ENCODE measurements at places on chromosomes 2 and 18. TPM values are rescaled to one million over a fixed set of nuclear protein-coding genes. Genes with fewer than 3 reads are reported as not detected.

DNA sequence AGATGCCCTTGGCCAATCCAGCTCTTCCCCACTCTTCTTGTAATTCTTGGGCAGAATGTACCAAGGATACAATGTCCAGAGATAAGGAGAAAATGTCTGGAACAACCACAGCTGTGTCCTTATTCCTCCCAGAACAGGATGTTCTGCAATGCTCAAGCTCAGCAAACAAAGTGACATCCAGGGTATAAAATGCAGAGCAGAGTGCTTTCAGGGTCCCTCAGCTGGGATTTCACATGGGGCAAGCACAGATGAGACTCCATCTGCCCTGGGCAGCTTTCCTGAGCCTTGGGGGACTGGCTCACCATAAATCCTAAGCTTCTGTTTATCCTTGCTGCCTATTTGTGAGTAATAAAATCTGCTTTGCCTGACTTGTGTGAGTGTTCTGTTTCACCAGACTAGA is 127.4 kb downstream of the VAPA start:
- DNase-seq: no peak

- no peak for DNase-seq
Observed at GRCh38 chr2:122062506-122062905, 307.1 kb downstream of the TSN start.

DNA sequence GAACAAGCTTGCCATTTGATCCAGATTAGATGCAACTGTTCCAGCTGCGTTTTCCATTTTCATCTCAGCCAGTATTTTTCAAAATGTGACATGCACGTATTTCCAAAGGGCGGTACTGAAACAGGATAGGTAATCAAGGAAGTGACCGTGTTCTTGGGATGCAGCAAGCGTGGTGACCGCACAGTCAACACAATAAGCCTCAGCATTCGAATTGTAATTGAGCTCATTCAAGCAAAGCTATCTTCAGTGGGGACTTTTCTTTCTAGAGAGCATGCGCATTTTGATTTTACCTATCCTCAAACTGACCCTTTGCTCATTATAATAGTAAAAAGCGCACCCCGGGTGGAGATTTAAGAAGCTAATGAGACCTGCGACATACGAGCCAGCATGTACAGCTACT is 3.4 kb upstream of the ALPP start:
- DNase-seq: no peak

- peak; percentile 99 for DNase-seq
Observed at GRCh38 chr2:224585211-224586088, at the start of gene CUL3. Gene CUL3 (minus strand): TSS chr2:224585363. CDS start chr2:224585009, 354 bp downstream.

PAIP2B gene
- polyA plus RNA-seq: 4.0 TPM

GPR45 gene
- not detected for polyA plus RNA-seq

SLC39A10 gene
- polyA plus RNA-seq: 16.3 TPM

DLX2 gene
- not detected for polyA plus RNA-seq

- DNase-seq: no peak
Observed at GRCh38 chr2:209368914-209369313, 54.9 kb upstream of the MAP2 start.

- peak; percentile 85 for DNase-seq
Observed at GRCh38 chr2:54666634-54667265, 56.7 kb upstream of the EML6 start.

DNA sequence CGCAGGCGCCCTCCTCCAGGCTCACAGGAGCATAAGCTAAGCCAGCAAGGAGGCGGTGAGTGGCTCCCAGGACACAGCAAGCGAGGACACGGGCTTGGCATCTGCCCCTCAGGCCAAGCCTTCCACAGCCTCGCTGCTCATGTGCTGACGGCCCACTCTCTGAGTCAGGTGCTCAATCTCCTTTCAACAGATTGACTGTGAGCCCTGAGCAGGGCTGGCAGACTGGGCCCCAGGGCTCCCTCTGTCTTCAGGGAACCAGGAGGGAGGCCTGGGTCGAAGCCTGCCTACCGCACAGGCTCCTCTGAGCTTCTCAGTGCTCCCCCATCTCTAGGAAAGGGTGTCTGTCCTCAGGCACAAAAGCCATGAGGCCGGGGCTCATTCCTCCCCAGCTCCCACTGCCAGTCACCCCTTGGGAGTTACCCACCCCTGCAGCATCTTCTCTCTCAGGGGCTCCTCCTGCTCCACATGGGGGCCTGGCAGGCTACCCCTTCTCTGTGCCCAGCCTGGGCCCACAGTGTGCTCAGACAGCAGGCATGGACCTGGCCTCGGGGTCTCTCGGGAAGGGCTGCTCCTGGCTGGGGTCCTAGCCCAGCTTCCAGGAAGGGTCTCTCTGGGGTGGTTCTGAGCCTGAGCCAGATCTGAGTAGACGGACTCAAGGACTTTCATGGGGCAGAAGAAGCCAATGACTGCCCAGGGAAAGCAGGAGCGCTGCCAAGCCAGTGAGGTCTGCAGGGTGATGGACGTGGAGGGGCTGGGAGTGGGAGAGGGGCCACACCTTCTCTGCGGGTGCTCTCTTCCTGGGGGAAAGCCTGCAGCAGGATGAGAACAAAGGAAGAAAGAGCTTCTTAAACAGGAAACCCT is 138.0 kb upstream of the GPC1 start:
- no peak for DNase-seq

PSMA8 gene
- 0.10 TPM for polyA plus RNA-seq

DNA sequence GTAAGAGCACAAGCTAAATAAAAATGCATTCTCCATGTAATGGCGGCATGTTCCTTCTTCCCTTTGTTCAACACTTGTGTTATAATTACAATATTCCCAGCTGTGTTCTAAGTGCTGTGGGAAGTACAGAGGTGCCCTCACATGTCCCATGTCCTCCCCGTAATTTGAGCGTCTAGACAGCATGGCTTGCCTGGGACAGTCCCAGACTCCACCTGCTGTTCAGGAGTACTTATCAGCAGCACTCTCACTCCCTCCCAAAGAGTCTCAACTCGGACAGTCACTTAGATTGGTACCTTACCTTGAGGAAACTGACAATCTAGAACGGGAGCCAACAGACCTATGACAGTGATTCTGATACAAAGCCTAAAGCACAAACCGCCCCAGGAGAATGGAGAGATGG is 370.5 kb downstream of the EIPR1 start:
- DNase-seq: no peak

DNAJC27 gene
- polyA plus RNA-seq: 5.2 TPM

- DNase-seq: no peak
Observed at GRCh38 chr2:204172145-204172600, 235.6 kb downstream of the ICOS start.

- DNase-seq: no peak
Observed at GRCh38 chr2:172736424-172737174, 954 bp downstream of the RAPGEF4 start.

DNA sequence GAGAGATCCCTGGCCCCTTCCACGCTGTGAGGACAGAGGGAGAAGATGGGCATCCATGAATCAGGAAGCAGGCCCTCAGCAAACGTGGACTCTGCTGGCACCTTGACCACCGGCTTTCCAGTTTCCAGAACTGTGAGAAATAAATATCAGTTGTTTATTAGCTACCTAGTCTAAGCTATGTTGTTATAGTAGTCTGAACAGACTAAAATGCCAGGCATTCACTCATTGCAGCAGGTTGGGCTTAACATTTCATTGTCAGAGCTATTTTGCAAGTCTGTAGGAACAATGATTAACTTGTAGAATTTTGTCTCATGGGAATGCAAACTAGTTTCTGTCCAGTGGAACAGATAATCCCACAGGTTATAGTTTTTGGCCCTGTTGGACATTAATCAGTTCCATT is 24.8 kb upstream of the TBC1D8 start:
- DNase-seq: no peak

DNA sequence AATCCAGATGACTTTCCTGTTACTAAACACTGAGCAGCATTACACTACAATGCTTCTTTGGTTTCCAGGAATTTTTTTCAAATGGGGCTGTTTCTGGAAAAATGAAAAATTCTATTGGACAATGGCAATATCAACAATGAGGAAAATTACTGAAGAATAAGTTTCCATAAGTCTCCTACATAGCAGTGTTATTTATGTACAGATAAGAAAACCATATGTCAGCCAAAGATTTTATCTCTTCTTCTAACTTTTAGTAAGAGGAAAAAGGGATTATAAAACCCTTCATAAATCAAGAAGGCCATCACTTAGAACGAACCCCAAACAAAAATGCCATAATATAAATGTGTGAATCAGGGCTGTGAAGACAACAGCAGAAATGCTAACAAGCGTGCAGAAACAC is 31.6 kb upstream of the NOSTRIN start:
- peak; percentile 25 for DNase-seq

KYNU gene
- polyA plus RNA-seq: 0.66 TPM

DNA sequence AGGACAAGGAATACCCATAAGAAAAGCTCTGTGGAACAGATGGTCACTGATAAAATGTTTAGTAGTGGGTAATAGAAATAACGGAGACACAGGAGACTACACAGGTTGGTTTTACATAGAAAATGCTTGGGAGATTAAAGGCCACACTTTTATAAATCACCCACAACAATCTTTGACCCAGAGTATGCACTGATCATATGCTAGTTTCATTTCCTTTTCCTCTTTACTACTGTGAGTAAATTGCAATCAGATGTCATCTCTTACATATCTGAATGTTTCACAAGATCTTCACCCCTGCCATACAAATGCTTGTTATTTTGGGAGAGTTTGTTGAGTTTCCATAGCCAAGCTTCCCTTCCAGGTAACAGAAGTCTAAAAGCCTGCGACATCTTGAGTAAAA is 978.4 kb upstream of the KLHL29 start:
- no peak for DNase-seq

HNMT gene
- 18.0 TPM for polyA plus RNA-seq

SULT1C2 gene
- polyA plus RNA-seq: 9.4 TPM

DNA sequence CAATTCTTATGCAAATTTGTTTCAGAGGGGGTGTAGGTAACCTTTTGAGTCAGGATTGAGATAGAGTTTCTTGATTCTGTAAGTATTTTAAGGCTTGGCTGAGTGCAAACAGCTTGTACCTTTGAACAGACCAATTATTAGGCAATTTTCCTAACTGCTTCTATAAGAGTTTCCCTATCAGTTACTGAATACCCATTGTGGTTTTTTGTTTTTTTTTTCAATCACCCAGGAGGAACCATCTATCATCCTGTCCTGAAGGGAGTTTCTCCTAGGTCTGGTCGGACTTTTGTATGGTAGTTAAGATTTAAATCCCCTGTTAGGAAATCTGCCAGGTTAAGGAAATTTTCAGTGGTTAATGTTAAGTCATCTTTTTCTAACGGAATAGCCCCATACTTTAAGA is 319.4 kb upstream of the SLC39A10 start:
- no peak for DNase-seq

RFX8 gene
- polyA plus RNA-seq: 3.1 TPM

DNA sequence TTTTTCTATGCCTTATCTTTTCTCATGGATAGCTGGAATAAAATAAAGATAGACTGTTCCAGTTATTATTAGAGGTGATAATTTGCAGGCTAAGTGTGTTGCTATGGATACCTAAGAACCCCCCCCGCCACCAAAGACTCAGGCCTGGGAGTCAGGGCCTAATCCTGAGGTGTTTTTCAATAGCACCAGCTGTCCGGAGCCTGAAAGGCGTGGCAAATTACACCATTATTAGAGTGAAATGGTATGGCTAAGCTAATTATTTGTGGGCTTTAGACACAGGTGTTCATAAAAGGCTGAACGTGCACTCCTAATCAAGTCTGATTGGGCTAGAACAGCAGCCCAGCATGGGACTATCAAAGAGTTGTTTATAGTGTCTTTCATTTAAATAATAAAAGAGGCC is 293.2 kb upstream of the DCC start:
- no peak for DNase-seq

GREB1L gene
- polyA plus RNA-seq: 3.2 TPM

DNA sequence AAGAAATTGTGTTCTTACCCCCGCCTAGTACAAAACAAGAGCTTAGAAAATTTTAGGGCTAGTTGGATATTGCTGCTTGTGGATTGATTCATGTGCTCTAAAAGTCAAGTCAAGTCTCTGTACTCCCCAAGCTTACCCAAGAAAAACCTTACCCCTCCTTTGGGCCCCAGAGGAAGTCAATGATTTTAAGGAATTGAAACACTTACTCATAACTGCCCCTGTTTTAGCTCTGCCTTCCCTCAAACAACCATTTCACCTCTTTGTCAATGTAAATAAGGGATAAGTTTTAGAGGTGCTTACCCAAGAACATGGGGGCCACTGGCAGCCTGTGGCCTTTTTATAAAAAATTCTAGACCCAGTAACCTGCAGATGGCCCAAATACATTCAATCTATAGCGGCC is 136.6 kb upstream of the RMP24 start:
- DNase-seq: peak; percentile 16

FBXO36 gene
- polyA plus RNA-seq: 2.2 TPM

DNA sequence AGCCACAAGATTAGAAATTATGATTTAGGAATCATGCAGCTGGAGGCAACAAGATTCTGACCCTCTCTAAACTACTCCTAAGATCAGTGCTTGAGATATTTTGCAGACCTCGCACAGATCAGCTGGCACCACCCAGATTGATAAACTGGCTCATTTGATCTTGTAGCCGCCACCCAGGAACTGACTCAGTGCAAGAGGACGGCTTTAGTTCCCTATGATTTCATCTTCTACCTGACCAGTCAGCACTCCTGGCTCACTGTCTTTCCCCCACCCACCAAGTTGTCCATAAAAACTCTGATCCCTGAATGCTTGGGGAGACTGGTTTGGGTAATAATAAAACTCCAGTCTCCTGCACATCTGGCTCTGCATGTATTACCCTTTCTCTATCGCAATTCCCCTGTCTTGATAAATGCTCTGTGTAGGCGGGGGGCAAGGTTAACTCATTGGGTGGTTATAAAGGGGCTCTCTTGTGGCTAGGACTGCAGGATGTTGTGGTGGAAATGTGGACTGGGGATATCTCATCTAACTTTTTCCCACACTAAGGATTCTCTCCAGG is 96.1 kb downstream of the ARL6IP6 start:
- no peak for DNase-seq

DNA sequence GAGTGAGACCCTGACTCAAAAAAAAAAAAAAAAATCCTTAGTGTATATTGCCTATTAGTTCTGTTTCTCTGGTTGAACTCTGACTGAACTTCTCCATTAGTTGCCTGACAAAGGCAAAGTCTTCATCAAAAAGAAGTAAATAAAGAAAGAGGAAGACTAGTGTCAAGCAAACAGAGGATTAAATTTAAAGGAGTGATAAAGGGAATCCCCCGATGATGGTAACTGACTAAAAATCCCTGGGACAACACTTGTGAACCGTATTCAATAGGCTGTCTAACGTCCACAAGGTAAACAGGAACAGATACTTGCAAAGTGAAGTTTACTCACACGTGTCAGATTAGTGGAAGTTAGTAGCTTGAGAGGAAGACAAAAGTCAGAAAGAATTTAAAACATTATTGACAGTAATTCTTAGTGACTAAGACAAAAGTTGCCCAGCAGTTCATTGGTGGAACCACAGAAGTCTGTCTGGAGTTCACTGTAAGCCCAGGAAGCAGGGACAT is 26.2 kb upstream of the SPOPL start:
- DNase-seq: peak; percentile 14

ABCA12 gene
- not detected for polyA plus RNA-seq

- peak; percentile 87 for DNase-seq
Observed at GRCh38 chr18:31722369-31722957, 38.1 kb upstream of the B4GALT6 start.
